ENCODE measurements at places on chromosomes 4 and X.

DNA sequence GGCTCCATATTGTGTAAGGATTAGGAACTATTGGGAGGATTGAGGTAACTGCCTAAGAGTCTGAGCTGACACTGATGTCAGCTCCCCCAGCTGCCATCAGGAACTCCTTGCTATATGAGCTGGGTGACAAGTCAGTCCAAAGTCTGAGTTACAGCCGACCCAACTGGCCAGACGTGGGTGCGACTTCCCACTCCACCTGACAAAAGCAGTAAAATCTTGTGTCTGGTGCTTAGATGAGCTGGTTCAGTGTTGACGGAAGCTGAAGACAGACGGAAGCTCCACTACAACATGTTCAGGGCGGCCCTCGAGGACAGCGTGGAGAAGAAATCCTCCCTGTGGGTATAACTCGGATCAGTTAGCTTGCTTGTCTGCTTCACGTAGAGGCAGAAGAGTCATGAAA lies 22.8 kb upstream of the NAT8L start:
- no peak for DNase-seq

DNA sequence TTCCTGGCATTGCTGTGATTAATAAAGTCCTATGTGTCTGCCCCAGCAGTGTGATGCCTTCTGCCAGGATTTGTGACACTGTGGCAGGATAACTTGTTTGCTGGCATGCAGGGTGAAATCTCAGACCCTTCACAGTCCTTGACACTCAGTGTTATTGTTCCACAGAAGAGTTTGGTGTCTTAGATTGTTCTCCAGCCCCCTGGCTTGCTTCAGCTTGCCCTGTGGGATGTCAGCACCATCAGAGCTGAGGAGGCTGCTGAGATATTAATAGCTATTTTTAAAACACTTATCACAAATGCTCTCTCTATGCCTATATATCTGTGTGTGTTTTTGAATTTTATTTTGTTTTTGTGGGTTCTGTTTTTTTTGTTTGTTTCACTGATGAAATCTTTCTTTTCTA lies 136.9 kb downstream of the TSPAN5 start:
- no peak for DNase-seq

- DNase-seq, result no peak
Measured at GRCh38 chr4:157095716-157096115, 19.8 kb downstream of the GLRB start.

- no peak for DNase-seq
Measured at GRCh38 chrX:13360146-13360545, 40.3 kb upstream of the ATXN3L start.

GRCh38 chr4:123452616-123453015 lies 56.0 kb downstream of the SPRY1 start:
- peak; percentile 63 for DNase-seq

GRCh38 chr4:4784379-4784778 lies 75.1 kb upstream of the MSX1 start:
- no peak for DNase-seq

GRCh38 chr4:110994781-110995180 lies 371.9 kb upstream of the PITX2 start:
- no peak for DNase-seq

GRCh38 chr4:139629436-139630125 lies 36.0 kb upstream of the MGST2 start:
- no peak for DNase-seq

- no peak for DNase-seq
Measured at GRCh38 chrX:49310371-49310770, 6.9 kb downstream of the GAGE10 start.

GRCh38 chrX:117743469-117744251 lies 372.9 kb downstream of the KLHL13 start:
- DNase-seq, result no peak

DNA sequence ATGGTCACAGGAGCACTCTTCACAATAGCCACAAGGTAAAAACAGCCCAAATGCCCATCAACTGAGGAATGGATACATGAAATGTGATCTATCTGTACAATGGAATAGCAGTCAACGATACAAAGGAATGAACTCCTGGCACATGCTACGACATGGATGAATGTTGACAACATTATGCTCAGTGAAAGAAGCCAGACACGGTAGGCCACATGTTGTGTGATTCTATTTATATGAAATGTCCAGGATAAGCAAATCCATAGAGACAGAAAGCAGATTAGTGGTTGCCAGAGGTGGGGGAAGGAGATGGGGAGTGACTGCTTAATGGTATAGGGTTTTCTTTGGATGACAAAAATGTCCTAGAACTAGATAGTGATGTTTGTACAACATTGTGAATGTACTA lies 58.7 kb upstream of the GPM6B start:
- no peak for DNase-seq

GRCh38 chr4:41967392-41967791 lies 14.2 kb upstream of the DCAF4L1 start:
- no peak for DNase-seq

DNA sequence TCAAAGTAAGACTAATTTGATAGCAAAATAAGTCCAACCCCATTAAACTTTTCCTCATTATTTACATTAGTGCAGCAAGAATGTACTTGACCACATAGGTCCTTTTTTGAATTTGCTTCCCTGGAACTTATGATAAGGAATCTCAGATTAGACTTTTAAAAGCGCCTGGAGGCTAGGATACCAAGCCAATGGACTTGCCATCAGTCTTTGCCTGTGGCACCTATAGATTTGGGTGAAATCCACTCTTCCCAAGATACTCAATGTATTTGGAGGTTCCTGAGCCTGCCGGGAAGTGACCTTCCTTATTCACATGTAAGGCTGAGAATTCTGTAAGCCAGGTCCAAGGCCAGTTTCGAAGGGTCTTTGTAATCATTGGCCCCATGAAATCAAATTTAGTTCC lies 553.6 kb downstream of the ADGRL3 start:
- no peak for DNase-seq
